ENCODE measurements at places on chromosomes 5 and 9.

DNA sequence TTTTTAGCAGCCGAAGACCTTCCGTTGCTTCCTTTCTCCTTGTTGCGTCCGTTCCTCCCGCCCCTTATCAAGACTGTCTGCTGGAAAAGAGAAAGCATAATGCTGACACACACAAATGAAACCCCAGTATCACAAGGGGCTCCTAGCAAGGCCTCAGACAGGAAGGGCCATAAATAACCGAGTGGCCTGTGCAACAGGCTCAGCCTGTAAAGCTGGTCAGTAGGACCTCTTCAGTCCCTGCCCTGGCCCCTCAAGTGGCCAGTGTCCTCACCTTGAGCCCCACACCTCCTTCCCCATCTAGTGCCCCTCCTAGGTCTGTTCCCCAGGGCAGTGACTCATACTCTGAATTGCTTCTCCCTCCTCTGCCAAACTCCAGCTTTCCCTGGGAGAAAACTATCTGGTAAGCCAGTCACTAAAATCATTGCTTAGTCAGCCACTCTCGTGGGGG, 174.6 kb upstream of the IL12B start:
- no peak for DNase-seq

DNA sequence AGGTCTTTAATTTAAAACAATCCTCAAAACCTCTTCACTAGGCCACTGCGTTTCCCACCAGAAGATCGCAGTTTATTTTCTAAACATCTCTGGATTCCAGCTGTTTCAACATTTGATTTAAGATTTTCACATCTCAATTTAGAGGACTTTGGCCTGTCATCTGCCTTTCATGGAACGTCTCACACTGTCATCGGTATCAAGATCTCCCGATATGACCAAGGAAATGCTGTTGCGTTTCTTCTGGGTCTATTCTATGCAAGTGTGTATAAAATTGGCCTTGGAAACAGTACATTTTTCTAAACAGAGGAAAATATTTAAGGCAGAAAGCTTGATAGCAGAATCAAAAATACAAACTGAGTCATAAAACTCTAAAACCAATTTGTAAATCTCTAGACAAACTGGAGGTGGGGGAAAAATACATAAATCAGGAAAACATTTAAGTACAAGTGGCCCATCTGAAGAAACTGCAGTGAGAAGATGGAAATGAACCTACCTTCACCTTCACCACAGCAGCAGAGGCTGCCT, 53.6 kb upstream of the SIMC1 start:
- DNase-seq: no peak

- no peak for DNase-seq
Measured at GRCh38 chr5:11383506-11384095, 520.6 kb downstream of the CTNND2 start.

DNA sequence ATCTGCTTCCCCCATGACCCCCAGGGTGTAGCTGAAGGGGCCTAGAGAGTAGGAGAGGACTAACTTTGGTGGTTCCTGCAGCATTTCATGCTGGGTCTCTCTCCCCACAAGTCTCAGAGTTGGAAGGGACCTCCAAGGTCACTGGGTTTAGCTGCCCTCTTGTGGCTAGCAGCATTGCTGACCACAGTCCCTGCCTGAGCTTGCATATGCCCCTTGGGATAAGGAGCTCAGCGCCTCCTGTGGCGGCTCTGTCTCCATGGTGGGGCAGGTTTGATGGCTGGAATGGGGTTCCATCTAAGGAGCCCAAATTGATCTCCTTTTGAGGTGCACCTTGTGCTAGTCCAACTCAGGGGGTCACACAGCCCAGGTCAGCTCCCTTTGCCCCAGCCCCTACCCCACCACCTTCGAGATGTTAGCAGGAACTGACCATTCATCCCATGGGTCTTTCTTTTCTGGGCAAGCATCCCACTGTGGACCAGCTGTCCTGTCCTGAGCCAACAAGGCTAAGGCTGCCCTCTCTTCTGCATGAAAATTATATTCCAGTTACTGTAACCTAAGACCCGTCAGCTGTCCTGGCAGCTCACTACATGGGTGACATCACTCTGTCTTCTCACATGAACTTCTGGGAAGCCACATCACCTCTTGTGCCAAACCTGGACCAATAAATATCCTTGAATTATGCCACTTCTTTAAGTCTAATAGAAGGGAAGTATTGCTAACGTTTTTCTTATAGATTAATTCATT, 196.2 kb downstream of the HSPA4 start:
- DNase-seq: no peak

DNA sequence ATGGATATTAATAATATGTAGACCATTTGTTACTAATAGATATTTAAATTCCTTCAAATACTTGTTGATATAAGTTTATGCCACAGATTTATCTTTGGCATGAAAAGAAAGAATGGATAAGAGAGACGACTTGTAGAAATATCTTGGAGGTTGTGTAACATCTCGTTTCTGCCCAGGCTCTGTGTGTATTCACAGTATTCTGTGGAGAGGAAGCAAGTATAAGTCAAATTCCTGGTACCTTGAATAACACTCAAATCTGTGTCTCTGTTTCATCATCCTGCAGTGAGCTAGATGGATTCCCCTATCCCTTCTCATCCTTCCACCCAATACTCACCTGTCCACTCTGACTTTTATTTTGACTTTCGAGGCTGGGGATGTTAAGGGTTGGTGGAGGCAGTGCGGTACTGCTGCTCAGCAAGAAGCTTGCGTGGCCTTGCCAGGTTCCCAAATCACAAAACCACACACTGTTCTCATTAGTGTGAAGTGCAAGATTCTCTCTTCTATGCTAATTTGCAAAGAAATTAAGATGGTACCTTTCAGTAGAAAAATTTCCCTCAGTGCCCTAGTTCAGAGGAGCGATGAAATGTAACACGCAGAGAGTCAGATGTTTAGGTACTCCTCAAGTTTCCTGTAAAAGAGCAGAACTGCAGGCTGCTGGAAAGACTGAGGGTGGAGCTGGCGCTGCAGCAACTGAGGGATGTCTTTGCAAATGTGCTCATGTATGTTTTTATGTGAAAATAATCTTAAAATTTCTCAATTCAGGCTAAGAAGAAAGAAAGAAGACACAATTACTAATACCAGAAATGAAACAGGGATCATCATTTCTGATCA, 42.6 kb upstream of the ANKRD18A start:
- DNase-seq: no peak

DNA sequence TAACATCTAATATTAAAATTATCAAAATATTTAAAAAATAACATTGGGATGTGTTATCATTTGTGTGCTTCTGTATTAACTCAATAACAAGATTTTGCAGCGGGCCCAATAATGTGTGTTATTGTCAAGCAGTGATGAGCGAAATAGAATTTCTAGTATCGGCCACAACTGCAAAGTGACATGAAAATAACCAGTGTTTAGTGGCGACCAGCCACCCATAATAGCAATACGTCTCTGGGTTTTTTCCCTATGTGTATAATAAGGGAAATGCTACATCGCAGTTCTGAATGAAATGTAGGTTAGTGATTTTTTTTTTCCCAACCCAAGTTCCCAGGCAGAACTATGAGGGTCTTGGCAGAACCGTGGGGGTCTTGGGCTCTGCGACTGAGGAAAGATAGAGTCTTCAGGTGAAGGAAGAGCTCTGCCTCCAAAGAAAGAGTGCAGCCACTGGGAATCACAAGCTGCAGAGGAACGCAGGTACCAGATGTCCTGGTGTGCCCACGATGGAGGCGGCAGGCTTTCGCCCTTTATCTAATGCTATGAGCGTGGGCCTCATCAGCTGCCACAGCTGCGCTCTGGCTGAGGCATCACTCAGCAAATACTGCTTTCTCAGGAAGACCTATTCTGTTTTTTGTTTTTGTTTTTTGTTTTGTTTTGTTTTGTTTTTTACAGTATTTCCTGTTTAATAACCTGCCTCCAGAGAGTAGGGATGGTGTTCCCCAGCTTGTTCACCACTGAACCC, 235.0 kb downstream of the ROR2 start:
- no peak for DNase-seq

- DNase-seq: no peak
Measured at GRCh38 chr9:76150013-76150412, 244.2 kb downstream of the RFK start.

GRCh38 chr5:44085083-44085482, 304.1 kb downstream of the FGF10 start:
- DNase-seq: no peak

GRCh38 chr5:135103575-135103853, 69.5 kb upstream of the PITX1 start:
- no peak for DNase-seq

GRCh38 chr9:111945216-111945615, 48.6 kb downstream of the UGCG start:
- DNase-seq: no peak

- DNase-seq: no peak
Measured at GRCh38 chr5:55308254-55308836, 556 bp downstream of the MTREX start.
